ENCODE measurements at places on chromosomes 13 and 19.

GRCh38 chr13:60047918-60048317 lies 115.8 kb downstream of the DIAPH3 start:
- DNase-seq, result no peak

- no peak for DNase-seq
Observed at GRCh38 chr19:16702123-16702522, 17.5 kb upstream of the NWD1 start.

GRCh38 chr19:55913643-55914268 lies 18.4 kb downstream of the NLRP13 start:
- DNase-seq, result peak; percentile 1

DNA sequence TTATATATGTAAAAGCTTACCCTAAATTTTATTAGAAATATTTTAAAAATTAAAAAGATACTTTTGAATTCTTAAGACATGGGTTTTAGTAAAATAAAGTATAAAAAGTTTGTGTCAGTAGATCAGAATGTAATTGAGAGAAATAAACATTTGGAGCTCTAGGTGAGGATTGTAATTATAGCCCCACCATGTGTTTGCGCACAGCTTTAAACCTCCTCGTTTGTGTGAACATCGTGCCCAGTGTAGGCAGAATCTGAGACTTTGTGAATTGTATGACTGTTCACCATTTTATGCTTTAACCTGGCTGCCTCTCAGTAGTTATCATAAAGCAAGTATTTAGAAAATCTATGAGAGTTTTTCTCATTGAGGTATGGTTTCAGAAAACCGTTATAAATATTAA lies 29.1 kb downstream of the CUL4A start:
- DNase-seq, result no peak

GRCh38 chr13:112622375-112622774 lies 34.4 kb upstream of the TUBGCP3 start:
- no peak for DNase-seq

DNA sequence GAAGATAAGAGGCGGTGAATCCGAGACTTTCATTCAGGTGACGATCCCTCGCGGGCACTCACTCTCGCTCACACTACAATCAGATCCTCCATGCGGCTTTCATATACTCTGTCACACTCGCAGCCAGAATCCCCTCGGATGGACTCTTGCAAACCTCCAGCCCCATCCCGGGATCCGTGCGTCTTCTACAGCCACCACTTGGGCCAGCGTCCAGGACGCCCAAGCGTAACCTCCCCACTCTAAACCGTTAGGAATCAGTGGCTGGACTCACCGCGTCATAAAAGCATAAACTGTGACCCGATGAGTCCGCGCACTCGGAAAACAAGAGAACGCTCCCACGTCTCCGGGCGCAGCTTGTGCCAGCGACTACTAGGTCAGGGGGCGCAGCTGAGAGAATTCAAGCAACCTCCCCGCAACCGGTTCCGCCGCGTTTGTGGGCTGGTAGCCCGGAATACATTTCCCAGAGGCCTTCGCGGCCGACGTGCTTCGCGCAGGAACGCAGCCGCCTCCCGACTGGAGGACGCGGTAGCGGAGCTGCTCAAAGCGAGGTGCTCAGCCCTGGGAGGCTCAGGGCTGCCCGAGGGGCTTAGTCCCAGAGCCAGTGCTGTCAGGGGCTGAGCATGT lies 27.6 kb downstream of the ZNF607 start:
- DNase-seq, result peak; percentile 74

- DNase-seq, result no peak
Observed at GRCh38 chr19:362154-362553, 17.6 kb upstream of the MIER2 start.

- no peak for DNase-seq
Observed at GRCh38 chr19:31361728-31362127, 12.5 kb upstream of the TSHZ3 start.

DNA sequence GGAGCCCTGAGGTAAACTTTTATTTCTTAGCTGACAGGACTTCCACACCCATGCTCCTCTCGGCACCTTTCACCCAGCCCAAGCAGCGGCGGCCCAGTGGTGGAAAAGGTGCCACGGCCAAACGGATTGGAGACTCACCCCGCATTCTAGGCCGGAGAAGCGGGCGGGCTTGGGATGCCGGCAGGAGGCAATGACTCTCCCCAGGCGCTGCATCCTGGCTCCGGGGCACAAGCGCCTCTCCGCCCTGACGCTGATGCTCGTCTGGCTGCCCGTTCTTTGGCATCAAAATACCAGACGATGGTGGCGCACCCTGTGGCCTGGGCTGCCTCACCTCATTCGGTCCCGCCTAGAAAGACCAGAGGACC lies 6.7 kb upstream of the ZNF606 start:
- DNase-seq, result no peak

DNA sequence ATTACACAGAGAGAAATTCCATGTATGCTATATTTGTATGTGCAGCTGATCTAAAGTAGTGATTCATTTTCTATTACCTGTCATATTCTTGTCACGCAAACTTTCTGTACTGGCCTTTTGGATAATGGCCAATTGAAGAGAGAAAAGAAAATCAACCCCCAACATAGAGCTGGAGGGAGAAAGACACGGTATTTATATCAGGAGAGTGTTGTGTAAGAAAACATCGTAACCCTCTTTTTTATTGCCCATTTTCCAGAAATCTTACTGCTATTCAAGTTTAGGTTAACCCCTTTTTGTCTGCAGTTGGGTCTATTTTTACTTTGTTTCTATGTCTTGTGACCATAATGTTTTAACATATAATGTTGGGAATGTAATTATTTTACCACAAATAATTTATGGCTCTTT lies 27.9 kb downstream of the DGKH start:
- no peak for DNase-seq

- no peak for DNase-seq
Observed at GRCh38 chr19:40267601-40267997, 17.5 kb downstream of the AKT2 start.

DNA sequence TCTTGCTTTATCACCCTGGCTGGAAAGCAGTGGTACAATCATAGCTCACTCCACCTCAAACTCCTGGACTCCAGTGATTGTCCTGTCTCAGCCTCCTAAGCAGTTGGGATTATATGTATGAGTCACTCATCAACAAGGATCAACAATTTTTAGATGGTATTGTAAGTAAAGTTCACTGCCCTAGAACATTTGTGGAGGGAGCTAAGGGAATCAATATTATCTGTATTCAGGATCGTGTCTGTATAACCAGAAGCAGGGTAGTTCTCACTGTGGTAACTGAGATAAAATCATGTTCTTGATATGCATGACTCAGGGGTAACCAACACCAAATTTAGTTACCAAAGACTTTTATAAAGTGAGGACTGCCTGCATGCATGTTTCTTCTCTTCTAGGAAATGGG lies 27.0 kb downstream of the ZMYM5 start:
- DNase-seq, result no peak

DNA sequence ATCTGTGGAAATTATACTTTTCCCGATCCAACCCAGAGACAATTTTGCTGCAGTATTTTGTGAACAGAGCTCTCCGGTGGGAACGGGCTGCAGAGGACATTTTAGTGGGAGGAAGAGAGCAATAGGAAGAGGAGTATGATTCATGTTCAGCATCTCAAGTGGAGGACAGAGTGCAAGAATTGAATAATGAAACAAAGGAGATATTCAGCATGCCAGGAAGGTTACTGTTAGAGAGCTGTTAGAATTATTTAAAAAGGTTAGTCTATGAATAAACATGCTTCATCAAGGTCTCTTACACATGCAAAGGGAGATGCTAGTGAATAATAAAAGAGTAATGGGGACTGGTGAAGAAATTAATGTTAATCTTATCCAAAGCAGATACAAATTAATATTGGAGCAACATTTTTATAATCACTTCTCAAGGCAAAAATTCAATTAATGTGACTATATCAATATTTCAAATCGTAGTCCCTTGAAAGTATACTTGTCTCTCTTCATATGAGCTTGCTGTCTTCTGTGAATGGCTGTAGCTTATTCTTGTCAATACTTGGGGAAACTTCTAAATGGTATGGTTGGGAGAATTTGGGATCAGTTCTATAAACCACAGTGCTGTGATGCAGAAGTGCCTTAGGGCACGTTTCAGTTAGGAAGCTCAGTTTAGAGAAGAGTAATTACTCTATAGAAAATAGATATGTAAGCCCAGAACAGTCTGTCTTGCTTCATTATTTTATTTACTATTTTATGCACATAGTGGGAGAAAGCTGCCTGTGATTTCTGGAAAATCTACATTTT lies 1165.8 kb downstream of the OLFM4 start:
- DNase-seq, result no peak

GRCh38 chr13:62331384-62331783 lies 915.7 kb upstream of the PCDH20 start:
- DNase-seq, result no peak

DNA sequence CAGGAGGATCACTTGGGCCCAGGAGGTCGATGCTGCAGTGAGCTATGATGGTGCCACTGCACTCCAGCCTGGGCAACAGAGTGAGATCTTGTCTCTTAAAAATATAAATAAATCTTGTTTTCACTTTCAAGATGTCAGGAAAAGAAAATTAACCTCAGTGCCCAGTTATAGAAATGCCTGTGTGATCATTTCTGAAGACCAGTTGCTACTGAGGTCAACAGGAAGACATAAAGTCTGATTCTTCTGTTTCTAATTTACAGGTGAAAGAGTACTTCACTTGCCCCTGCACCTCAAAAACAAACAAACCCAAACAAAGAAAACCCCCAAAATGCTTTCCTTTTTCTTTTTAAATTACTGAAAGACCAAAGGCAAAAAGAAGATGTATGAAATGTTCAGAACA lies 174.3 kb upstream of the NBEA start:
- DNase-seq, result no peak

Measured in pons (tissue), 1 donor.